ENCODE measurements at places on chromosomes 2 and 18.

- no peak for DNase-seq
Observed at GRCh38 chr2:205754924-205755321, 72.6 kb downstream of the NRP2 start.

DNA sequence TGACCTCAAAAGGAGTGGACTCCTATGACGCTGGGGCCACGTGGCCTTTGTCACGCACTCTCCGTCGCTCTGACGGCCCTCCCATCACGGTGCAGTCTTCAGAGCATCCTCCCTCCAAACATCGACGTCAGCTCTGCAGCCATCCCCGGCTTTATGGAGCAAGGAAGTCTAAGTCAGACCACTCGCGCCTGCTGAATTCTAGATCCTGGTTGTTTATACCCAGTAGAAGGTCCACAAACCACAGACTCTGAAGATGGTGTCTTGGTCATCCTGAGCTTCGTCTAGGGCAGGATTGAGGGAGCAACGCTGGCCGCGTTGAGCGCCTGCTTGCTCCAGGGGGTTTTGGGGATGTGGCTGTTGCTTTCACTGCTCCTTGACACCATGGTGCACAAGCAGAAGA is 228.0 kb upstream of the SALL3 start:
- no peak for DNase-seq

DNA sequence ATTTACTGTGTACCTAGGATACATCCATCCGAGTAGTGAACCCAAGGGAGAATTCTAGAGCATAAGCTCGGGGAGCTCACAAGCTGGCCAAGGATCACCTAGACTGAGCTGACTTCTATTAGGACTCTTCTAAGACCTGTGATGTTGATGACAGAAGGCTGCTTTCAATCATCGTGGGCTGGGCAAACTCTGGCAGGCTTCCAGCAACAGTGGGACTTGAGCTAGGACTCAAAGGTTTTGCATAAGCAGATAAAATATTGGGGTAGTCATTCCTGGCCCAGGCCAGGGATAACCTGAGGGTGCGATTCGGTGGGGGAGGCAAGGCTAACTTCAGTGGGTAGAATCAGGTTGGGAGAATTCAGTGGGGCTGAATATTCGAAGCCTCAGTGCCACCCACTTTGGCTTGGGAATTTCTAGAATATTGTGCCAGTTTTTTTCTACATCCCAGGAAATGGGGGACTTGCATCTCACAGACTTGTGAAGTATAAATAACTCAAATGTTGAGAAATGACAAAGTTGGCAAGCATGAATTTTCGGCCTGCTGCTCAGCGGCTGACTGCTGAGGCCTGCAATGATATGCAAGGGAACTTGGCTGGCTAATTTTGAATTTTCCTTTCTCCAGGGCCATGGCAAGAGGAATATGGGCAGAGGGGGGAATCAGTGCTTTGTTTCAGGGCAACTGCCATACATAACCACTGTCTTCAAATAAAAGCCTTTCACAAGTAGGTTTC is 274.3 kb downstream of the PRKCE start:
- no peak for DNase-seq

GRCh38 chr2:231668981-231669380 is 39.3 kb upstream of the PTMA start:
- DNase-seq: no peak

DNA sequence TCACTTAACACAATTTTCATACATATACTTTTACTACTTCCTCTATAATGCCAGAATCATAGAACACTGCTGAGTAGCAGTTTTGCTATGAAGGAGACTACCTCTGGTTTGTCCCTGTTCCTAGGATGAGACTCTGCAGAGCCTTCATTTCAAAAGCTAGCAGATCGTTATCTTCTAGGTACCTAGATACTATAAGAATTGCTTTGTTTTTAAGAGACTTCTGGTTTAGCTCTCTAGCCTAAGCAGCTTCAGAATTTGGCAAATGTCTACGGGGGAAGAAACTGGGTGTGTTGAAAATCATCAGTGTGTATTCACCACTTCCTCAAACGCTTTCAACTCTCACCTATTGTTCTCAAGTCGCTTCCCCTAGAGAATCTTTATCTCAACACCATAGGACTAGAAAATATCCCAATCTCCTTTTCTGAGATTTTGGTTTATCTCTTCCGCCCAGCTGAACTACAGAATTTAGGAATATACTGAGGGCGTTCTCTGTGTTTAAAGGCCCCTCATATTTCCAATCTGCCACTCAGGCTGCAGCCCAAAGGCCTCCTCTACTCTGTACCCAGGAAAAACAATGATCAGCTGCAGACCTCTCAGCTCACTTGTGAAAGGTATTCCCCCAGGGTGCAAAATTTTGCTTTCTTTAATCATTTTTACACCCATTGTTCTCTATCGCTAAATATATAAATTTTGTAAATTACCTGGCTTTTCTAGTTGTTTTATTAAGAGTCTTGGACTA is 28.7 kb downstream of the SMAD2 start:
- DNase-seq: no peak

- DNase-seq: no peak
Observed at GRCh38 chr2:162556996-162557395, 213.1 kb downstream of the GCA start.

DNA sequence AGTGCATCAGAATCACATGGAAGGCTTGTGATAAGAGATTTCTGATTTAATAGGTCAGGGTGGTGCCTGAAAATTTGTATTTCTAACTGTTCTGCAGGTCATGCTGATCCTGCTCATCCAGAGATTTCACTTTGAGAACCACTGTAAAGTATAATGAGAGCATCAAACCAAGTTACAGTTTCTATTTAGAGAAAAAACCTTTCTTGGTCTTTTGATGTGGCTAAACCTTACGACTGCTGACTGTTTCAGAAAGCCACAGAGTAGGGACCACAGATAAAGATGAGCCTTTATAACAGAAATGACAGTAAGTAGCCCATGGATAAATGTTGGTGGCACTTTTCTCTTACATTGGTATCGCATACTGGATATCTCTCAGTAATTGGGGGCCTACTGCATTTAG is 109.4 kb upstream of the FANCL start:
- no peak for DNase-seq

DNA sequence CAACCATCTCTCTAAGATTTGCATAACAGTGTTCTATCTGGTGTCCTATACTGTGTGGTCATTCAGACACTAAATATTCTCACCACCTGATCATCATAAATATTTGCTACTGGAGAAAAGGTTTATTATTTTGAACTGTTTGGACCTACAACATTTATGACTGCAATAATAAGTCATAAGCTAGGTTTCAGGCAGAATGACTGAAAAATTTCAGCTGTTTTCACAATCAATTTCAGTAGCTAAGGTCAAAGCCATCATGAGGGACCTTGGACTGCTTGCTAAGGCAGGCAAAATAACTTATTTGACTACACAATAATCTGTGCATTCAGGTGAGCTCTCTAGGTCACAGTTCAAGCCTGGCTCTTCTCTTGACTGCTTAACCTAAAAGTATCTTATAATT is 425.5 kb upstream of the CDH2 start:
- DNase-seq: no peak

- DNase-seq: no peak
Observed at GRCh38 chr2:83063511-83063910, 1395.6 kb downstream of the SUCLG1 start.

GRCh38 chr2:21261591-21261990 is 137.8 kb downstream of the TDRD15 start:
- DNase-seq: no peak

GRCh38 chr2:227205701-227206100 is 41.3 kb downstream of the COL4A3 start:
- no peak for DNase-seq

DNA sequence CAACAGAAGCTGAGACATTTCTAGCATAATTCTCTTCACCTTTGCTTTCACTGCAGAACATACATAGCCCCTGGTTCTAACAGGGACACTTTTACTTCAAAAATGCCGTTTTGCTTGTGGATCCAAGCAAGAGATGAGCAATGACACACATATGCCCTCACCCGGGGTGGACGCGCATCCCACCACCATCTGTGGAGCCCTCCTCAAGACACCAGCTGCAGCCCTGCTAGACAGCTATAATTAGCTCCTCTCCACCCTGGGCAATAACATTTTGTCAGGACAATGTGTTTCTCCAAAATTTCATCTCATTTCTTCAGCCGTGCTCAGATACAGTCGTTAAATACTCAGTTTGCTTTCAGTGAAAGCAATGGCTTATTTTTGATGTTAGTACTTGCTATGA is 368.7 kb upstream of the RAB6C start:
- no peak for DNase-seq

- DNase-seq: no peak
Observed at GRCh38 chr2:46434851-46435273, 44.5 kb upstream of the TMEM247 start.

- no peak for DNase-seq
Observed at GRCh38 chr2:167198009-167198408, 309.7 kb downstream of the XIRP2 start.

GRCh38 chr2:171587132-171587531 is 64.9 kb downstream of the CYBRD1 start:
- DNase-seq: no peak
